ENCODE measurements at places on chromosomes 3 and 15. TPM values are rescaled to one million over a fixed set of nuclear protein-coding genes. Genes with fewer than 3 reads are reported as not detected.

GRCh38 chr3:99803297-99803696 is 14.4 kb upstream of the CMSS1 start:
- DNase-seq: no peak

The PLAAT1 gene
- 0.25 TPM for total RNA-seq

The PRRT3 gene
- 8.6 TPM for total RNA-seq

The GPR156 gene
- total RNA-seq: not detected

The ANKRD34C gene
- total RNA-seq: not detected

- DNase-seq: peak; percentile 45
Observed at GRCh38 chr15:78044407-78045155, 32.9 kb downstream of the TBC1D2B start.

DNA sequence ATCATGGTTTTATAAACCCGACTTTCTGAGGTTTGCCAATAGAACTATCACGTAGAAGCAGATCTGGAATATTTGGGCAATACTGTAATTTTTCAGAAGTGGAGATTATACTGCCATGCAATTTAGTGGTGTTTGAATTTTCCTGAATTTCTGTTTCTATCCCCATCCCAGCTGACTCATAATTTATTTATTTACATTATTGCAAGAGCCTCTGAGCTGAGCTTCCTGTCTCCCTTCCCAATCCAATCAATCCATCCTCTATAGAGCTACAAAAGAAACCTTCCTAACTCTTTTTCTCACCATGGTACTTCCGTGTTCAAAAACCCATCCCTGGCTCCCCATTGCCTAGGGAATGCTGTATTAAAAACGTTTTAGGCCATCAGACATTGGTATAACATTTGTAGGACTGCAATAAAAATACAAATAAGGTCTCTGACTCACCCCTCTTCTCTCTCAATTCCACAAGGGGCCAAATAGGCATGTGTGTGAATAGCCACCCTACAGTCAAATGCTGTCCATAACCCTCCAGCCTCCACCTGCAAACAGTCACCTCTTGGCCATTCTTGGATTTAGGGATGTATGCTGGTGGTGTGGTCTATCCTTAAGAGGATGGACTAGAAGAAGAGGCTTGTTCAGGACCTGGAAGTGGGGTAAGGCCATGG is 190.7 kb downstream of the CD47 start:
- DNase-seq: no peak

GRCh38 chr15:31081056-31081455 is 20.5 kb downstream of the TRPM1 start:
- DNase-seq: no peak

The TBC1D2B gene
- 44.1 TPM for total RNA-seq

The AP3B2 gene
- 0.10 TPM for total RNA-seq

- DNase-seq: peak; percentile 1
Observed at GRCh38 chr15:47987908-47988532, 132.8 kb upstream of the SLC24A5 start.

Data from activated naive CD8-positive, alpha-beta T cell treated with anti-CD3 and anti-CD28 coated beads for 36 hours (primary cell).